ENCODE measurements at places on chromosomes 16 and 17.

- DNase-seq = no peak
Observed at GRCh38 chr16:55843105-55843395, 10.2 kb upstream of the CES1 start.

- DNase-seq = no peak
Observed at GRCh38 chr17:65544672-65545071, 16.8 kb downstream of the AXIN2 start.

- no peak for DNase-seq
Observed at GRCh38 chr17:57924677-57925076, 30.5 kb downstream of the CUEDC1 start.

DNA sequence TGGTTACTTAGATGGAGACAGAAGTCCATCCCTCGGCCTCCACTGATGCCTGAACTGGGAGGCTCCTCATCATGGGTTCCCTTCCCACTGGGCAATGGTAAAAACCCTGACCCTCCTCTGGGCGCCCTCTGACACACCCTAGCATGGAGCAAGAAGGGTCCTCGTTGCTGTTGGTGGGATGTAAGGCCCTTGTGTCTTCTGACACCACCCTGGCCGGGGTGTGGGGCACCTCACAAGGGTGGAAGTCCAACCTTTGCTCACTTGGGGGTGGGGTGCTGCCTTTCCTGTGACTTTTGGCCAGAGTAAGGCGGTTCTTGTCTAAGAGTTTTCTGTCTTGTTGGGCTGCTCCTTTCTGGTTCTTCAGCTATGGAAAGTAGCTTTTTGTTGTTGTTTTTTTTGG, 28.7 kb downstream of the MPRIP start:
- no peak for DNase-seq

- DNase-seq = no peak
Observed at GRCh38 chr16:86886651-86887050, 308.3 kb downstream of the FOXL1 start.

DNA sequence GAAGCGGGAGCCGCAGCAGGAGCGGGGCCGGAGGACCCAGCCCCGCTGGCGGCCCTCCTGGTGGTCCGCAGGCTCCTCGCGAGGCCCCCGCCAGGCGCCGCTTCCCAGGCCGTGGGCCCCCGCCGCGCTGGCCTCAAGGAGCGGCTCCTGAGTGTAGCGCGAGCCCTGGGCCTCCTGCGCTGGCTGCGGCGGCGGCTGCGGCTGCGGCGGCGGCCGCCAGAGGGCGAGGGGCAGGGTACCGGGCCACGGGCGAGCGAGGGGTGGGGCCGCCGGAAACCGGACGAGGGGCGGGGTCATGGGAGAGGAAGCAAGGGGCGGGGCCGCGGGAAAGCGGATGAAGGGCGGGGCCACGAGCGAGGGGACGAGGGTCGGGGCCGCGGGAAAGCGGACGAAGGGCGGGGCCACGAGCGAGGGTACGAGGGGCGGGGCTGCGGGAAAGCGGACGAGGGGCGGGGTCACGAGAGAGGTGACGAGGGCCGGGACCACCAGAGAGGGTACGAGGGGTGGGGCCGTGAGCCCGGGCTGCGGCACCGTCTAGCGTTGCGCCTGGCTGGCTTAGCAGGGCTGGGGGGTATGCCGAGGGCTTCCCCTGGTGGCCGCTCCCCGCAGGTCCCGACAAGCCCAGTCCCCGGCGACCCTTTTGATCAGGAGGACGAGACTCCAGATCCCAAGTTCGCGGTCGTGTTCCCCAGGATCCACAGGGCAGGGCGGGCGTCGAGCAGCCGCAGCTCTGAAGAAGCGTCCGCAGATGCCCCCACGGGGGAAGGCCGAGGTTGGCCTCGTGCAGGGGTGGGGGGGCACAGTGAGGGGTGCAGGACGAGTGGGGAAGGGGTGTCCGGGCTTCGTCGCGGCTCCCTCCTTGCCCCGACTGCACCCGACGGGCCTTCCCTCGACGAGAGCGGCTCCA, 1.7 kb downstream of the MYO15B start:
- DNase-seq = peak; percentile 93

DNA sequence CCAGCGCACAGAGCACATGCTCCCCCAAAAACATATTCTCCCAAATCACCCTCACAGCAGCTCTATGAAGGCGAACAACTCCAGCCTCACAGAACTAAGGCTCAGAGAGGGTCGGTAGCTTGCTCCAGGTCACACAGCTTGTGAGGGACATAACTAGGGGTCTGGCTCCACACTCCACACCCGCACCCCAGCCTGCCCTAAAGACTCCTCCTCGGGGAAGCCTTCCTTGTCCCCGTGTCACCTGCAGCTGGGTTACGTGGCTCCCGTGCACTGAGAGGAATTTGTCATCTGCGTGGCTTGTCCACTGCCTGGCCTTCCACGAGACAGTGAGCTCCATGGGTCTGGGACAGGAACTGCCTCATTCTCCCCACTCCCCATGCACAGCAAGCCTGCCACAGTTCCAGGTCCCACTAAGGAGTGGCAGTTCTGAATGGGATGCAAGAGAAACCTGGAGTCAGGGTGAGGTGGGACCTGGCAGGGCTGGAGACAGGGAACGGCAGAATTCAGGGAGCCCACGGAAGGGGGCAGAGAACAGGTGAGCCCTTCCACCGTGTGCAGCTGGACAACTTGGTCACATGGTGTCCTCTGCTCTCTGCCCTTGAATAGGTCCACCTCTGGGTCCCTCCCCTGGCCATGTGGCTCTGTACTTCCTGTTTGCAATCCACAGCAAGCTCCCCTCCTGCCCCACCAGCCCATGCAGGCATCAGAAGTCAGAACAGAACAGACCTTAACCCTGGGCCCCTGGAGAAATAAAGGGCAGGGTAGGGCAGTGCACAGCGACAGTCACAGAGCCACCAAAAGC, 27.4 kb downstream of the TNFRSF13B start:
- no peak for DNase-seq

GRCh38 chr16:86679490-86679889, 101.1 kb downstream of the FOXL1 start:
- no peak for DNase-seq

DNA sequence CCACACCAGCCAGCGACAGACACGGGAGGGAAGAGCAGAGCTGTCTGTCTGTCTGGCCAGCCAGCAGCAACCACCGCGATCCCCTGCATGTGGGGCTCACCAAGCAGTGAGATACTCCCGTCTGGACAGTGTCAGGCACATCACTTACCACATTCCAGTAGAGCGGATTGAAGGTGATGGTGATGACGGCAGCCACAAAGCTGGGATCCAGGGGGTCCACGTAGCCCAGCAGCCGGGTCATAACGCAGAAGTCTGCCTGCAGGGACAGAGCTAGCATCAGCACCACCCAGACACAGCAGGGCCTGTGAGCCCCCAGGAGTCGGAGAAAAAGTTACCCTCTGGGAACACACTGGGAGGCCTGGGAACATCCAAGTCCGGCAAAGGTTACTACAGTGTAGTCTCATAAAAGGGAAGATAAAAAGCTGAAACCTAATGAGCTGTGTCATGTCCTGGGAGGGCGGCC, 14.7 kb downstream of the PEMT start:
- DNase-seq = no peak

- no peak for DNase-seq
Observed at GRCh38 chr17:49388290-49388640, 26.2 kb upstream of the ZNF652 start.

DNA sequence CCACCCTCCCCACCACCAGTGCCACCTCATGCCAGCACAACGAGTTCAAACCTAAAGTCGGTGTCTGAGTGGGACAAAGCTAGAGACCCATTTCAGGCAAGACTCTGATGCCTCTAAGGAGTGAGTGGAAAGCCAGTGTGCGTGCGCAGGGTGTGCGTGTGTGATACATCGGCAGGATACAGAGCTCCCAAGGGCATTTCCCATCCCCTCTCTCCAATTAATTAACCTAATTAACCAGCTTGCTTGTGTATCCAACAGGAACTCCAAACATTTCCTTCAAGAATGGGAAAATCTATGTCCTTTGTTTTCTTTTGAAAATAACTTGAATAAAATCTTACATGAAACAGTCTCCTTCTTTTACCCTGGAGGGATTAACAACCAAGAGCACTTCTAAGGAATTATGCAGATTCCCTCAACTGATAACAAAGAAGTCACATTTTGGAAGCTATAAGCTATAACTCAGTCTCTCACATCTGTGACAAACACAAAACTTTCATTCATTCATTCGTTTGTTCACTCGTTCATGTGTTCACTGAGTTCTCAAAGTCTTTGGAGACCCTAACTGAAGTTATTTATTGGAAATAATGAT, 9.9 kb downstream of the ATPAF2 start:
- DNase-seq = no peak

GRCh38 chr16:88634141-88634993, 4.0 kb upstream of the IL17C start:
- peak; percentile 37 for DNase-seq

- DNase-seq = no peak
Observed at GRCh38 chr17:57605675-57606105, 139.4 kb downstream of the CCDC182 start.

DNA sequence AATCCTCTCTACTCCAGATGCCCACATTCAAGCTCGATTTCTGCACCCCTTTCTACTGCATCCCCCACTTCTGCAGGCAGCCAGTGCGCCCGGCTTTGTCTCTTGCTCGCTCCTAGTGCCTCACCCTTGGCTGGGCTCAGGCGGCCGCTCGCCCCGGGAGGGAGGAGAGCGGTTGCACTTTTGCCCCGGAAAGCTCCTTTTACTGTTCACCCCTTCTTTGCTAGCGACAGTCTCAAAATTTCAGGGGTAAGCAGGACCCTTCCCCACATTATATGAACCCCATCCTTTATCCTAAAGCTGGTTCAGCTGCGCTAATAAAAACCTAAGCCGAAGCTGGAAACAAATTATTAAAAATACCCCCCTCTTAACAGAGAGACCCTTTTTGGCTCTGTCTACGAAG, 1.0 kb downstream of the HOXB5 start:
- DNase-seq = peak; percentile 51

DNA sequence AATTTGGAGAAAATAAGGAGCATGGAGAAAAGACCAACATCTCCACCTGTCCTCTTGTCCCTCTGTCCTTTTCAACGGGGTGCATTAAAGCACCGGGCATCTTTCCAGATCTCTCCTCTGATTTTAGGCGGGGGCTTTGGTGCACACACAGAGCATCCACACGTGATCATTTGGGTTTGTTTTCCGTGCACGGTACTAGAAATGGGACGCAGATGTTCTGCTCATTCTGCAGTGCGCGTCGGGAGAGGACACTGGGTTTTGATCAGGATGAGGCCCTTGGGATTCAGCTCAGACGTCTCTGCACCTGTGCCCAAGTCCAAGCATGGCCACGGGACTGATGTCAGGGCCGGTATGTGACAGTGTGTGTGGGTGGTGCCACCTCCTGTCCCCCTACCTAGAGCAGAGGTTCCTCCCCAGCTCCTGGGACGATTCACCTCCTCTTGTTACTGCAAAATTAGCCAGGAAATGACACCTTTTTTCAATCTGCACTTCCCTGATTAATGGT, 31.9 kb downstream of the PDIA2 start:
- DNase-seq = no peak

GRCh38 chr16:69402439-69402838, 16.6 kb upstream of the TERF2 start:
- no peak for DNase-seq

GRCh38 chr17:65438708-65439294, 122.6 kb downstream of the AXIN2 start:
- no peak for DNase-seq

DNA sequence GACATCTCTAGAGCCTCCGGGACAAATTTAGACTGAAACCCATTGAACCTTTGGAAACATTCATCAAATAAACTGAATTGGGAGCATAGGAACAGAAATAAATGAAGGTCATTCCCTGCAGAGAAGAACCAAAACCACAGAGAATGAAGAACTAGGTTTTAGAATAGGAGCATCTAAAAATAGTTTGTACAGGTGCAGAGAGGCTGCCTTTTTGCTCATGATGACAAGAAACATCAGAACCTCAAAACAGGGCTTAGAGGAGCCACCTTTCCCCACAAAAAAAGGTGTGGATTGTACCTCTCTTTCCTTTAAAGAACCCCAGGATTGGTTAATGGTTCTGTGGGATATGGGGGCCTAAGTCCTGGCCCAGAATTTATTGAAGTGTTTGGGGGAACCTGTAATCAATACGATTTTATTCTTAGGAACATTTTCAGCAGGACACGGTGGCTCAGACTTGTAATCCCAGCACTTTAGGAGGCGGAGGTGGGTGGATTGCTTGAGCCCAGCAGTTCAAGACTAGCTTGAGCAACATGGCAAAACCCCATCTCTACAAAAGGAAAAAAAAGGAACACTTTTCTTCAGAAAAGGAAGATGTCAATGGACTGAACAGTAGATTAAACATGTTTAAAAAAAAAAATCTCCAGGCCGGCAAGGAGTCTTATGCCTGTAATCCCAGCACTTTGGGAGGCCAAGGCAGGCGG, 37.7 kb upstream of the SLC47A1 start:
- DNase-seq = no peak

DNA sequence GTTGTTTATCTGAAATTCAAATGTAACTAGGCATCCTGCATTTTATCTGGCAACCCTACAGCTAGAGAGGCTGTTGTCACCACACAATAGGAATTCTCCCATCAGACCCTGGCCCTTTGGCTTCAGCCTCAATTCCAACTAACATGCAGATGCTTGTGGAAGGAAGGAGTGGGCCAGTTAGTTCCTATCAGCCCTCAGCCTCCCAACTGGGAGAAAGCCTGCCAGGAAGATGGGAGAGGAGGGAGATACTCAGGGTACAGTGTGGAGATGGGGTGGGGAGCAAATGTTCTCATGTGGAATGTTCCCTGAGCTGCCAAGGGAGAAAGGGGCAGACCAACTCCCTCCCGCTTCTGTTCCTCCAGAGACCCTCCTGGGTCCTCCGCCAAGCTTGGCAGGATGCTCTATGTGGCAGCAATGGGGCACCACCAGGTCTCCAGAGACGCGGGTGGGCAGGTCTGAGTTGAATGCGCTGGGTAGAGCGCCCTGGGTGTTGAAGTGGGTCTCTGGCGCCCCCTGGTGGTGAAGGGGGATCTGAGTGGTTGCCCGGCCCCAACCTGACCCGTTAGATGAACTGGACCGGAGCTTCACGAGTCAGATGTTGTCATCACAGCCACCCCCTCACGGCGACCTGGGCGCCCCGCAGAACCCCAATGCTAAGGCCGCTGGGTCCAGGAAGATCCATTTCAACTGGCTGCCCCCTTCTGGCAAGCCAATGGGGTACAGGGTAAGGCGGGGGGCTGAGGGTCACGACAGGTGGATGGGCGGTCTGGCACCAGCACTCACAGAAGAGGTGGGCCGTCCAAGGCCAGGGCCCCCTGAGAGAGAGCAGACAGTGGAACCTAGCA, 15.2 kb downstream of the GALK1 start:
- peak; percentile 79 for DNase-seq
